ENCODE measurements at places on chromosomes 5 and 9.

GRCh38 chr9:97972753-97973152 is 10.4 kb upstream of the ANP32B start:
- no peak for DNase-seq

GRCh38 chr5:132962429-132963021 is 909 bp downstream of the AFF4 start:
- DNase-seq, result no peak

DNA sequence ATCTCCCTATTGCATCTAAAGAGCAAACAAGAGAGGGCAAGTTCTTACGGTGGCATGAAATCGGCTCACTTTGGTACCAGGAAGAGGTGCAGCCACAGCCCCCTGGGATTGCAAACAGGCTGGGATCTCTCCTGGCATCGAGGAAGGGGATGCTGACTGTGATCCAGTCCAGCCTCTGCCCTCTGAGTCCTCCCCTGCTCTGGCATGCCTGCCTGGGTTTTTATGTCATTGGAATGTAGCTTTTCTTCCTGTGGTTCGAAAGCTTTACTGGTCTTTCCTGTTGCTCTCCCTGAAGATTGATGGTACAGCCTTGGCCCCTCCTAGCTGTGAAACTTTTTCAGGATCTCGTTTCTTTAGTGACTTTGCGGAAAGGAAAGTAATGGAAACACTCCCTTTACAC is 6.6 kb downstream of the SLC46A2 start:
- no peak for DNase-seq

DNA sequence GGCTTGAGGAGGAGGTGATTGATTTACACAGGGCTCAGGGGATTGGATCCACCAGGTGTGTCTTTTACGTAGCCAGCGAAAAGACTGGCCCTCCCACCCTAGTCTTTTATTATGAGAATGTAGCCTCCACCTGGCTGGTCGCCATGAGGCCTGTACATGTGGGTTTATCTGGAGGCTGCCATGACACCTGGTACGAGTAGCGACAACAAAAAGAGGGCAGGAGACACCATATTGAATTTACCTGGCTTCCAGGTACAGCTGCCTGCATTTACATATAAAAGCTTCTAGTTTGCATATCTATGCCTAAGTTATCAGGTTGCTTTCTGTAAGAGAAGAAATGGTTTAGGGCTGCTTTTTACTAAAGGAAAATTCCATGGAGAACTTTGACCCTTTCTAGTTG is 1173.7 kb upstream of the SEMA6A start:
- no peak for DNase-seq

GRCh38 chr9:36902080-36902716 is 131.9 kb downstream of the PAX5 start:
- no peak for DNase-seq

DNA sequence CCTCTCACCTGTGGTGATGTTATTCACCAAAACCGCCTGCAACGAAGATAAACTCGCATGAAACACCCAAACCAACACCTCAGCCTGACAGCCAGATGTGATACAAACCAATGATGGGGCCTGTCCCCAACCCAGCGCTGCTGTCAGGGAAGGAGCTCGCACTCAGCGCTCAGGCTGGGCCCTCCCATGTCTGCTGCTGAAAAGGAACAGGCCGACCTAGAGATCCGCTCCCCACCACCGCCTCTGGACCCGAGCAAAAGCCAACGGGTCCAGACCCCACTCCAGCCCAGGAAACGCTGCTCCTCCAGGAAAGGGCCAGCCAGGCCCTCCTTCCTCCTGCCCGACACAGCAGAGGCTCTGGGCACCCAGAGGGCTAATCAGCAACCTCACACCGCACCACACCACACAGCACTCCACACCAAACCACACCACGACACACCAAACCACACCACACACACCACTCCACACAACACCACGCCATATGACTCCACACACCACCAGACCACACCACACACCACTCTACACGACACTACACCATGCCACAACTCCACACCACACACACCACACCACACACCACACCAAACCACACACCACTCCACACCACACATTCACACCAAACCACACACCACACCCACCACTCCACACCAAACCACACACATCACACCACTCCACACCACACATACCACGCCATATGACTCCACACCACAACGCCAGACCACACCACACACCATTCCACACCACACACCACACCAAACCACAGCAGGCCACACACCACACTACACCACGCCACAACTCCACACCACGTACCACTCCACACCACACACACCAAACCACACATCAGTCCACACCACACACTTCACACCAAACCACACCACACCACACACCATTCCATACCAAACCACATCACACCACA is 46.5 kb downstream of the GOLM1 start:
- no peak for DNase-seq

GRCh38 chr9:115628426-115628825 is 510.5 kb upstream of the TNC start:
- DNase-seq, result no peak

DNA sequence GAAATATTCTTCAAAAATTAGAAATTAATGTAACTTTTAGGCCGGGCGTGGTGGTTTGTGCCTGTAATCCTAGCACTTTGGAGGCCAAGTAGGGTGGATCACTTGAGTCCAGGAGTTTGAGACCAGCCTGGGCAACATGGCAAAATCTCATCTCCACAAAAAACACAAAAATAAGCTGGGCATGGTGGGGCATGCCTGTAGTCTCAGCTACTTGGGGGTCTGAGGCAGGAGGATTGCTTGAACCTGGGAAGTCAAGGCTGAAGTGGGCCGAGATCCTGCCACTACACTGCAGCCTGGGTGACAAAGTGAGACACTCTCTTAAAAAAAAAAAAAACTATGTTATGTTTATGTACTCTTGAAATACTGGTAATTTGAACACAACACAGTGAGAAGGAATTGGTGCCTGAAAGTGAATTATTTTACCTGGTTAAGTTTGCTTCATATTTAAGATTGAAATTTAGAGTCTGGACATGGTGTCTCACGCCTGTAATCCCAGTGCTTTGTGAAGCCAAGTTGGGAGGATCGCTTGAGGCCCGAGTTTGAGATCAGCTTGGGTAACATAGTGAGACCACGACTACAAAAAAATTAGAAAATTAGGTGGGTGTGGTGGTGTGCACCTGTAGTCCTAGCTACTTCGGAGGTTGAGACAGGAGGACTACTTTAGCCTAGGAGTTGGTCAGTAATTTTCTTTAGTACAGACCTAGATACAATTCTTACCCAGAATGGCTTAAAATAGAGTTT is 15.0 kb downstream of the ARRDC3 start:
- DNase-seq, result no peak

GRCh38 chr5:137462816-137463520 is 36.2 kb downstream of the SPOCK1 start:
- no peak for DNase-seq

DNA sequence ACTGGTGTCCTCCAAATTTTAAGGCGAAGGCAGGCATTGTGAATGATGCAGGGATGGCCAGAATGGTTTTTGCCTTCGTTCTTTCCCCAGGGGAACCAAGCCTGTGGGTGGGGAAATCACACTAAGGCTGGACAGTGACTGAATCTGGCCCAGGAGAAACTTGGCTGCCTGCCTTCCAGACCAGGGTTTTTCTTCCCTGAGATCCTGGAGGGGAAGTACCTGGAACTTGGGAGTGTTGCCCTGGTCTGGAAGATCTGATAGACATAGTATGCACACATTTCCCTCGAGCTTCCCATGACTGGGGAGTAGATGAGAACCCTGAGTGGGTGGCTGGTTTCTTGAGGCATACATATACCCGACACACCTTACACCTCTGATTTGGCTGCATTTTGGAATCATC is 664 bp upstream of the IL11RA start:
- DNase-seq, result no peak

DNA sequence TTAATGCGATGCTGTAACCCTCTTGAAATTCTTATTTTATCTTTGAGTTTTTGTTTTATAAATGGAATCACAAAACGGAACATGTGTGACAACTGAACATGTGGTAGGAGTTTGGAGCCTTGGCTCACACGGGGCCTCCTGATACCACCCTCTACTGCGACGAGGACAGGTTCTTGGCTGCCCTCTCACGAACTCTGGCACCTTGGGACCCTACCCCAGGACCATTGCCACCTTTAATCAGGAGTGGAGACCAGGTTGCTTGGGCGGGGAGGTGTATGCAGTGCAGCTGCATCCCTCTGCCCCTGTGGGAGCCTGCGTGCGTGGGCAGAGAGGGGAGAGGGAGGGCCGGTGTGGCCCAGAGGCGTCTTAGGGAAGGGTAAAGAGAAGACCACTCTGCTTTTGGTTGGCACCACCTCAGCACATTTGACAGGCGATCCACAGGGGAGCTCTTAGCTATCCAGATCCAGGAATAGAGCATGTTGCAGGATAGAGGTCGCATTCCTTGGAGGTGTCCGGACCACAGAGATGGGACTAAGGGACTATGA is 753.9 kb upstream of the PTPRD start:
- no peak for DNase-seq
